ENCODE measurements at places on chromosomes 12 and 14.

- DNase-seq, result no peak
Measured at GRCh38 chr12:52210925-52211650, 19.3 kb upstream of the KRT80 start.

DNA sequence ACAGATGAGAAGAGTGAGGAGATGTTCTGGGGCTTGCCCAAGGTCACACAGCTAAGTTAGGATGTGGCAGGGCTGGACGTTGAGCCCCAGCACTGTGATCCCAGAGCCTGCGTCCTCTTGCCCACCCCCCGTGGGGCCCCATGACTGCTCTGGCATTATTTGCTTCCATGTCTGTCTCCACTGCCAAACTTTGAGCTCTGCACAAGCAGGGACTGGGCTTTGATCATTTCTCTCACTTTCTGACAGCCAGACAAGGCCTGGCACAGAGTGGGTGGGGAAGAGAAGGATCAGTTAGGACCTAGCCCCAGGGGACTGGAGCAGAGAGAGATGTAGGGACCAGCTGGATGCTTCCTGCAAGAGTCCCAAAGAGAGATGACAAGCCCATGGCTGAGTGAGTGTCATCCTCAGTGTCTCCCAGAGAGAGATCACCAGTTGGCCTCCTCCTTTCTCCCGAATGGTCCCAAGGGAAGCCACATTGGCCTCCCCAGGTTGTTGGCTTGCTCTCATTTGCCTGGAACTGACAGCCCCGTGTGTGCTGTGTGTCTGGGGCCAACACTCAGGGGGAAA, 126.7 kb upstream of the PWP1 start:
- no peak for DNase-seq

- no peak for DNase-seq
Measured at GRCh38 chr12:73057428-73057827, 785.3 kb downstream of the TRHDE start.

GRCh38 chr12:124518051-124518932, 49.1 kb downstream of the NCOR2 start:
- DNase-seq, result peak; percentile 92

- no peak for DNase-seq
Measured at GRCh38 chr12:122842505-122843405, 7.5 kb downstream of the HIP1R start.

DNA sequence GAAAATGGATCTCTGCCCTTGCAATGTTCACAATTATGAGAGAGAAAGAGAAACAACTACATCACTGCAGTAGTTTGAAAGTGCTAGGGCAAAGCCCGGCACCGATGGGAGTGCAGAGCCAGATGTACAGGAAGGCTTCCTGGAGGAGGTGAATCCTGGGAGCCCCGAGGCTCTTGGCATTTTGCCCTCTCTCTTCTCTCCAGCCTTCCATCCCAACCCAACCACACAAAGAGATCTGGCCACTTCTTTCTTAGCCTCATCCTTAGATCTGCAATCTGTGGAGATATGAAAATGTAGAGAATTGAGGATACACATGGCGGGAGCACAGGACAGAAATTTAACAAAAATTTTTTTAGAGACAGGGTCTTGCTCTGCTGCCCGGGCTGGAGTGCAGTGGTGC, 3.3 kb upstream of the PAPLN start:
- DNase-seq, result no peak

GRCh38 chr12:124754491-124754890, 109.2 kb downstream of the SCARB1 start:
- DNase-seq, result no peak

DNA sequence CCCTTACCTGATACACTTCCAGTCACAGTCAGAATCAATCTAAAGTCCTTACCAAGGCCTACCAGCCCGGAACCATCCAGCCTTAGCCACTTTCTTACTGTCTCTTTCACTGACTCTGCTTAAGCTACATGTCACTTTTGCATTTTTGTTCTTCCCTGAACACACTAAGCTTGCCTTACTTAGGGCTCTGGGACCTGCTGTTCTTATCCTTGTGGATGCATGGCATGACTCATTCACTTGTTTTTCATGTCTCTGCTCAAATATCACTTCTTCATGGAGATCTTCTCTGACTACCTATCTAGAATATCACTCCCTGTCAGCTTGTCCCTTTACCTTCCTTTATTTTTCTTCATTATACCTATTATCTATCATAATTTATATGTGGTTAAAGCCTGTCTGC, 65.6 kb upstream of the ZDHHC17 start:
- DNase-seq, result no peak

DNA sequence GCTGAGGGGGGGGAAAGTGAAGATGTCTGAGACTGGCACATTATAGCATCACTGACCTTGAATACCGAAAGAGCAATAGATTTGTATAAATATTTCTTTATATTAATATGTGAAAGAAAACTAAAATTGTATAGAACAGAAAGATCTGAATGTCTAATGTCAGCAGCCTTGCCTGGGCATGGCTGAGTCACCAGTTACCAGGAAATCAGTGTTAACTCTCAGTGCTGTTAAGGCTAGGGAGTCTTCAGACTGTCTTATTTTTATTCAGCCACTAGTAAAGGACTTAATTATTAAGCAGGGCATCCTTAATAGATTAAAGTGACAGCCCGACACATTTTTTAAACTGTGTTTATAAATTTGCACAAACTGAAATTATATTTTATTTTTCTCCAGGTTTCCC, 122.9 kb upstream of the AEBP2 start:
- DNase-seq, result no peak

DNA sequence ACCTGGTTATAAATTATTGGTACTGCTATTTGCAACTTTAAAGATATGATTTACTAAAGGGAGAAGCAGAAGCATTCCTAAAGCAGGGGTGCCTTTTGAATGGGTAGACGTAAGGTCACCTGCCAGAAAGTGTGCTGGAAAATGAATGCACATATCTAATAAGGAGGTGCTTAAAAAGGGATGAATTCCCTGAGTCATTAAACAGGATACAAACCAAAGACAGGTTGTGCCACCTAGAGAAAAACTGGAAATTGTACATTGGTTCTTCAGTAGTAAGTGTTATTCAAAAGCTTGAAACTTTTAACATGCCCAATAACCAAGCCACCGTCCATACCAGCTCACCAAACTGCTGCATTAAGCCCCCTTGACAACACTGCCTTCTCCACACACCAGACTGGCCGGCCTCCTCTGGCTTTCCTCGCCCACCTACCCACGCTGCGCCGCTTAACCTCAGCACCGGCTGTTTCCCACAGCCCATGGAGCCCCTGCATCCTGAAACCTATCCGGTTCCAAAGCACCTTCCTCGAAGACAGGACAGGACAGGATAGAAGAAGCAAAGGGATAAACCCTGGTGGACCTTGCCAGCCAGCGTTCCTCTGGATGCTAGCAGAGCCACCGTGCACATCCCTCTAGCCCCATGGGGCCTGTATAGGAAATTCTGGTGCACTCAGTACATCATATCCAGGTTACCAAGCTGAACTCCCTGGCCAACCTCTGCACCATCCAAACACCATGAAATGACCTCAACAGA, 201.5 kb upstream of the CAND1 start:
- no peak for DNase-seq

DNA sequence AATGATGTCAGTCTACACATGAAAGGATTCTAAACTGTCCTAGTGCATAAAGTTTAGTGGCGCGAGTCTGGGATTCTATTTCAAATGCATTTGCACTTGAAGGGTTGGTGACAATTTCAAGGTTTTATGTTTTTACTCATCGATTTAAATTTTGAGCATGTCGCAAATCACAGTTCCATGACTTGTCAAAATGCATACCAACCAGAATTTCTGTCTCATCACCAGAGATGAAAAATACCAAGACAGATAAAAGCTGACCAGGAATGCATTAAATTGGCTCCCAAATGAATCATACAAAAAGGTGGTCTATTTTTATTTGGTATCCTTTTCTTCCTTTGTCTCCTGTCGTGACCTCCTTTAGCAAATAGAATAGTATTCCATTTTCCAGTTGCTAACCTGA, 25.2 kb downstream of the TMEM30B start:
- no peak for DNase-seq

DNA sequence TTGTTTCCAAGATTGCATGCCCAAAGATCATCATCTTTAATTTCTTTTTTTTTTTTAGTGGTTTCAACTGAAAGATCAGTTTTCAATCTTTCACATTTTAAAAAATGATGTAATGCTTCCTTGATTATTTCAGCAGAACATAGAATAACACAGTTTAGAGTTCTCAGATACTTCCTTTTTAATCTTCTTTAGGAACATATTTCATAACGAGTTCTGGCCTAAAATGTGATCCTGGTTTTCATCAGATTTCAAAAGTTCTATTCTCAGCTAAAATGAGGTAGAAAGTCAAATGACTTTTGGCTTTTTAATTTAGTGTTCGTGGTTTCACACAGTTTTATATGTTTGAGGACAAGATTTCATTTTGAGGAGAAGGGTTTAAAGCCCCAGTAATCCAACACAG, 40.0 kb upstream of the NR1H4 start:
- no peak for DNase-seq

DNA sequence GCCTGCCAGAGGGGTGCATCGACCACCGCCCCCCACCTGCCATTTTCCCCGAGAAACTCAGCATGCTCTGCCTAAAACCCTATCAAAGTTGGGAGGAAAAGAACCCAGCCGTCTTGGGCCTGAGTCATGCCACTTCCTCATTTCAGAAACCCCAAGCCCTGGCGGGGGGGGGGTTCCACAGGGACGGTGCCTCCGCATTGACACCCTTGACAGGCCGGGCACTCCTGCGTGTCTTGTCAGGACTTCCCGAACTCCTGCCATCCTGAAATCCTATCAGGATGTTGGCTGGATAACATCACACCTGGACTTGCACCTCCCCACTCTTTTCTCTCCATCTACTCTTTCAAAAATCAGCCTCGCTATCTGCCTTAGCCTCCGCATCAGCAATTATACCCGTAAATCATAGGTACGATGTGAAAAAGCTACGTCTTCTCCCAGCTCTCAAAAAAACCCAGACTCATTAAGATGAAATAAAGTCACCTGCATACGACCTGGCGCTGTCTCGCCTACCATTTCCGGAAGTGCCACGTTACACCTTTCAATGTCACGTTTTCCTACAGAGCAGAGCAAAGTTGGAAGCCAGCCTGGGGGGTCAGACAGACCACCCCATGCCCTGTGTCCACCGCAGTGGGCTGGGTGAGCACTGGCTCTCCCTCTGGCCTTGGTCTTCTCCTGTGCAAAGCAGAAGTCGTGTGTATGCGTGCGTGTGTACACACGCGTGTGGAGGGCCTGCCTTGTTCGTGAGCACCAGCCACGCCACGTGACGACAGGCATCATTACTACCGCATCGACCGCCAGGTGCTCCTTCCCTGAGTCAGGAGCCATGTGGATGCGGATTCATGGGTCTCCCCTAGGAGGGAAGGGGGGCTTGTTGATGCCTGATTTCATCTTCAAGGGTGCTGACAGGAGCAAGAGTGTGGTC, 96.7 kb downstream of the RFLNA start:
- no peak for DNase-seq

- DNase-seq, result no peak
Measured at GRCh38 chr12:58310809-58311622, 369.6 kb downstream of the ATP23 start.
